ENCODE measurements at places on chromosomes 1 and 21.

GRCh38 chr1:14552246-14552965, 46.1 kb upstream of the KAZN start:
- DNase-seq: no peak

- no peak for DNase-seq
Observed at GRCh38 chr1:30575066-30575465, 148.3 kb downstream of the MATN1 start.

DNA sequence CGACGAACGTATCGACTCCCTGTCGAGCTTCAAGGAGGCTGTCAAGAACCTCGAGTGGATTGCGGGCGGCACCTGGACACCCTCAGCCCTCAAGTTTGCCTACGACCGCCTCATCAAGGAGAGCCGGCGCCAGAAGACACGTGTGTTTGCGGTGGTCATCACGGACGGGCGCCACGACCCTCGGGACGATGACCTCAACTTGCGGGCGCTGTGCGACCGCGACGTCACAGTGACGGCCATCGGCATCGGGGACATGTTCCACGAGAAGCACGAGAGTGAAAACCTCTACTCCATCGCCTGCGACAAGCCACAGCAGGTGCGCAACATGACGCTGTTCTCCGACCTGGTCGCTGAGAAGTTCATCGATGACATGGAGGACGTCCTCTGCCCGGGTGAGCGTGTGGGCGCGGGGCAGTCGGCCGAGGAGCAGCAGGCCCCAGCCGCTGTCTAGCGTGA, 28.0 kb downstream of the COL6A2 start:
- DNase-seq: no peak

GRCh38 chr1:10161541-10162290, 48.7 kb upstream of the KIF1B start:
- DNase-seq: no peak

- DNase-seq: no peak
Observed at GRCh38 chr1:192565946-192566345, 9.6 kb upstream of the RGS1 start.

GRCh38 chr1:174218983-174219382, 59.7 kb downstream of the RABGAP1L start:
- DNase-seq: no peak

DNA sequence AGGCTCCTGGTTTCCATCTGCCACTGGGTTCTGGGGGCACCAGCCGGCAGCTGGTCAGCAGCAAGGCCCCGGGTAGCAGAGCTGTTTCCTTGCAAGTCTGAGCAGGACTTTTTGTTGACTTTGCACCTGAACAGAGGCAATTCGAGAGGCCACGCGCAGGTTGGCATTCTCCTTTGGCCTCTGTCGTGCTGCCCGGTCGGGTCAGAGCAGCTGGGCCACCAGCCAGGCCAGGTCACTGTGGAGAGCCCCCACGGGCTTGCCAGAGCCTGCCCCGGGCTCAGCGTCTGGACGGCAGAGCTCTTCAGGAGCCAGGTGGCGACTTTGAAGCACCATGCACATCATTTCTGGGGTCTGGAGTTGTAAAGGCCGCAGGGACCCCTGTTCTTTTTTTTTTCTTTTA, 28.4 kb upstream of the TMEM52 start:
- no peak for DNase-seq

- no peak for DNase-seq
Observed at GRCh38 chr1:118209648-118210047, 24.6 kb upstream of the SPAG17 start.

- DNase-seq: no peak
Observed at GRCh38 chr1:59085101-59085500, 211.8 kb upstream of the FGGY start.

GRCh38 chr1:231036416-231036815, 3.6 kb downstream of the FAM89A start:
- no peak for DNase-seq

DNA sequence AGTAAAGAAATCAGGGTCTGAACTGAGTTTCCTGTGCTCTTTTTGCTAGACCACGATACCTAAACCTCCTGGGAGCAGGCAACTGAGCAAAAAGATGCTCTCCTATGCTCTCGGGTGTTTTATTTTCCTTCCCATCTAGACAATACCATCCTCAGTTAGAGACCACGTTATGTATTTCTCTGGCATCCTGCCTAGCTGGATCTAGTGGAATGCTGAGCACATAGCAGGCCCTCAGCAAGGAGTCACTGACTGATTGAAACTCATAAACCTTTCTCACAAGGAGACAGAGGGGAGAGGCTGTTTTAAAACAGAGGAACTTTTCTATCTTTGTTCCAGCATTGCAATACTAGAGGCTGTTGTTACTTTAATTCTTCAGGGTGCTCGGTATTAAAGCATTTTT, 168.0 kb downstream of the CYYR1 start:
- DNase-seq: no peak

DNA sequence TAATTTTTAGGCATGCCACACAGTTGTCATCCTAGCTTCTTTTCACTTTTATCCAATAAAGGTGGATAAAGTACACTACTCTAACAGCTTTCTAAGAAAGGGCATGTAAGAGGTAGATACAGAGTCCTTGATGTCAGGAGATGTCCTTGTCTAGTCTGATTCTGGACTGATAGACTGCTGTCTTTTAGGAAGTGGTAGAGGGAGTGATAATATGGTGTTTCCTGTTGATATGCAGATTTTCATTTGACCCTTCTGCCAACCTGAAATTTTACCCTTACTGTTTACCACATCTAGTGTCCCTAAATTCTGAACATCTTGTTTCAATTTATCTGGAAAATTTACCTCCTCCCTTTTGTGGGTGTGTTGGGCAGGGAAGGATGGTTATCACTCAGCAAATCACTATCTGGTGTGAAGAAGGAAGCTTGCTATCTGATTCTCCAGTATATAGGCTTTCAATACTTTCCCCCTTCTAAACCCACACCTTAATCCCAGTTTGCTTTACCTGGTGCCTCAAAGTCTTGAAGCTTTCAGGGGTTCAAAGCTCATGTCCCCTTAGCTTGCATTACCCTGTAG, 354.9 kb upstream of the SNX7 start:
- no peak for DNase-seq

- no peak for DNase-seq
Observed at GRCh38 chr1:8867878-8868567, 10.5 kb downstream of the ENO1 start.

DNA sequence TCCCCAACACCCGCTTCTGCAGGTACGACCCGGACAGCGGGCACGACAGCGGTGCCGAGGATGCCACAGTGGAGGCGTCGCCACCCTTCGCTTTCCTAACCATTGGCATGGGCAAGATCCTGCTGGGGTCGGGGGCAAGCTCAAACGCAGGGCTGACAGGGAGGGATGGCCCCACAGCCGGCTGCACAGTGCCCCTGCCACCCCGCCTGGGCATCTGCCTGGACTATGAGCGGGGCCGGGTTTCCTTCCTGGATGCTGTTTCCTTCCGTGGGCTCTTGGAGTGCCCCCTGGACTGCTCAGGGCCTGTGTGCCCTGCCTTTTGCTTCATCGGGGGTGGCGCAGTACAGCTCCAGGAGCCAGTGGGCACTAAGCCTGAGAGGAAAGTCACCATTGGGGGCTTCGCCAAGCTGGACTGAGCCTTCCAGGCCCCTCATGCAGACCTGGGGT, 10.1 kb downstream of the TRIM46 start:
- no peak for DNase-seq

Measured in T-cell (primary cell).